Fibroblast of skin of left biceps (primary cell): ENCODE measurements at places on chromosomes 6 and 20.

- no peak for DNase-seq
Measured at GRCh38 chr6:170165085-170165470, 125.8 kb downstream of the DLL1 start.

DNA sequence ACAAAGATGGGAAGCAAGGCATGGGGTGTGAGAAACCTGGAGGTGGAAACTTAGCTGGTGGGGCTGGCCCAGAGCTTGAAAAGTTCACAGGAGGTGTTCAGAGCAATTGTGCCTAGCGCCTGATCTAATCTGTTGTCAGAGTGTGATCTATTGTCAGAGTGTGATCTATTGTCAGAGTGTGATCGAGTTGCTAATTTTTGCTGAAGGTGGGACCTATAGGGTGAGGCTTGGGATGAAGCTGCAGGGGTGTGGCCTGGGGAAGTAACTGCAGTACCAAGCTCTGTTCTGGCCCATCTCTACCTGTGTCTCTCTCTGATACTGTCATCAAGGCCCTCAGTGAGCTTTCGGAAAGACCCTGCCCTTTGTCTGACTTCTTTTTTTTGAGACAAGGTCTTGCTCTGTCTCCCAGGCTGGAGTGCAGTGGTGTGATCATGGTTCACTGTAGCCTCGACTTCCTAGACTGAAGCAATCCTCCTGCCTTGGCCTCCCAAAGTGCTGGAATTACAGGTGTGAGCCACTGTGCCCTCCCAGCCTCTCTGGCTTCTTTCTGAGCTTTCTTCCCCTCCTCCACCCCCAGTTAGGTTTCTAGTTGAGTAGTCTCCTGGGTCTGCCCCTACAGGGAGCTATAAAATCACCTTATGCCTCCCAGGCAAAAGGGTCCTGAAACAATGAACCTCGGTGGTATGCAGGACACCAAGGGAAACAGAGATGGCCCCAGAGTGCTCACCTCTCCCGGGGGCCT is 150.8 kb upstream of the RNF24 start:
- DNase-seq: no peak

GRCh38 chr6:140285998-140286690 is 911.7 kb upstream of the CITED2 start:
- no peak for DNase-seq

DNA sequence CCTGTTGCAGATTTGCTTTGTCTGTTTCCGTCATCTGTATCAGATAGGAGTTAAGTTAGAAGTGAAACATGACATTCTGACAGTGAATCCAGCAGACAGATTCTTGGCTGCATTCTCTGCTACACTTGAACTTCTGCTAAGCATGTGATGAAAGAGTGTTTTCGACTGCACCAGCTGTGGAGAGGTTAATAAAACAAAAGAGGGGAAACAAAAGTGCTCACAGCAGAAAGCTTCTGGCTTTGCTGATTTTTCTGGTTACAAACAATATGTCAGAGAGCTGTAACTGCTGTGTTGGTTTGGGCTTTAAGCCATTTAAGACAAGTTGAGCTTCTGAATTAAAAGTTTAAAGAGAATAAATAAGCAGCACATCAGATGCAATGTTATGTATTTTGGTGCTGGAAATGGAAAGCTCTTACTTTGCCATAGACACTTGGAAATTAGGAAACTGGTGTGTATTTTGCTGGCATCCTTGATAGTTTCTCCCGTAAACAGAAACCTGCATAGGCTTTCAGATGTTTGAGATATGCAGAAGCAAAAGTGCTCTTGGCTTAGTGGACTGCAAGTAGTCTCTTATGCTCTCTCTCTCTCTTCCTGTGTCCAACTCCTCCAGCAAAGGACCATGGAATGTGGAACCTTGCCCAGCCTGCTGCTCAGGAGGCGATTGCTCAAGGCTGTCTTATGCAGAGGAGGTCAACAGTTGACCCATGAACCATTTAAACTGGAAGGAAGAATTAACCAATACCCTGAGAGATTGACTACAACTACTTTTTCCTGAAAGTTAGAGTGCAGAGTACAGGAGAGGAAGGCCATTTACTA is 104.9 kb downstream of the RPS12 start:
- DNase-seq: peak; percentile 57

- DNase-seq: no peak
Measured at GRCh38 chr6:106477790-106478189, 117.3 kb downstream of the CRYBG1 start.

GRCh38 chr6:28981833-28982475 is 23.2 kb downstream of the ZNF311 start:
- peak; percentile 73 for DNase-seq

DNA sequence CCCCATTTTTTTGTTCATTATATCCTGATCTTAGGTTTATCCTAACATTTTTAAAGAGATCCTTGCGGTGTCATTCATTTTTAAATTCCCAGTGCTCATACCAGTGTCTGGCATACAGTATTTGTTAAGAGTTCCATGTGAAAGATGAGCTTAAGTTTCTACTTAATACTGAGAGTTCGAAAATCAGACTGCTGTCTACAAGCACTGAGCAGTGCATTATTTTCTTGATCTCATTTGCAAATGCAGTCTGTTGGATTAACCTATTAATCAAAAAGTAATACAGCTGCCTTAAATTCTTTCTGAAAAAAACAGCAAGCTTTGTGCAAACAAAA is 663 bp downstream of the COQ3 start:
- DNase-seq: no peak

DNA sequence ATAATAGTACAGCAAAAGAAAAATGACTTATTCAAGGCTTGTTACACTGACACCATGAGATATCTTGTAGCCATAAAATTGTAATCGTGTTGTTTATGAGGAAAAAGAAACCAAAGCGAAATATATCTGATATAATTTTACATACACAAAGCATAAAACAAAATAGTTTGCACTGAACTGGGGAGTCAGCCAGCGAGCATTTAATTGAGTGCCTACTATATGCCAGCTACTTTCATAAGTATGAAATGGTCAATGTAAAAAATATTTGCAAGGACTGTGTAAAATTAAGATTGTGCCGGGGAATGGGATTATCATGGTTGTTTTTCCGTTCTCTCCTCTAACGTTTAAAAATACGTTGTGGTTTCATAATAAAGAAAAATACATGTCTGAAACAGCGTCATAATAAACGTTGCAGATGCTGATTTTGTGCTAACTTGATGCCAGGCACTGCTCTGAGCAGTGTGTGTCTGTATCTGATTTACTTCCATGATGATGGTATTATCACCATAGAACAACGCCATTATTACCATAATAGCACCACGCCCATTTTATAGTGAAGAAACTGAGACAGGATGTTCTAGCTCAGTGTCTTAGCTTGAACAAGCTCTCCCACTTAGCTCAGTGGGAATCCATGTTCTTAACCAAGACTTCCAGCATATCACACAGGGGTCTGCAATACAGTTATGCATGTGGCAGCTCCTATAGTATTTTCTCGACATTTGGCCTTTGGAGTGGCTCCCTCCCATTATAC is 144.6 kb downstream of the BCAS1 start:
- no peak for DNase-seq
